ENCODE measurements at places on chromosomes 12 and 14.

DNA sequence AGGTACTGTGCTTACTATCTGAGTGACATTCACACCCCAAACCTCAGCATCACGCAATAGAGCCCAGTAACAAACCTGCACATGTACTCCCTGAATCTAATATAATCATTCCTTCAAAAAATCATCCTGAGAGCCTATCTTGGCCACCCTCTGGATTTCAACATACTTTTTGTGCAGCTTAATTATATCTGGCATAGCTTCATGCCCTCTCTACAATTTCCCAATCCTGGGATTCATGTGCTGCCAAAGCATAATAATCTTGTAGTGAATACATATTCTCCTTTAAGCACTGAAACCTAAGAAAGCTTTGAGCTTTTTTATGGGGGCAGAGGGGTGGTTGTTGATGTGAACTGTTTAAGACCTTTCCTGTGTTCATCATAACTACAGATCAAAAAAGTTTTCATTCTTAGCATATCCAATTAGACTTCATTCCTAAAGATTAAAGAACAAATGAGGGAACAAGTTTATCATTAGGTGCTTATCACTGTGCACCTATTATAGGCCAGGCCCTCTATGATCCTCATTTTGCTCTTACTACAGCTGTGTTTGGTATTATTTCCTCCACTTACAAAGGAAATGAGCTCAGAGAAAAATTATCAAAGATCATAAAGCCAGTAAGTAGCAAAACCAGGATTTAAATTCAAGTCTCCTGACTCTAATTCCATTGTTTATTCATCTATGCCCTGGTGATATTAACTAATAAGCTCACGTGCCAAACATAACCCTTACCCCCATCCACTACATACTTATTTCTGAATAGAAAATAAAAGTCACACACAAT lies 51.2 kb downstream of the SINHCAF start:
- no peak for DNase-seq

GRCh38 chr14:94974893-94975292 lies 182.4 kb downstream of the DICER1 start:
- DNase-seq: no peak

DNA sequence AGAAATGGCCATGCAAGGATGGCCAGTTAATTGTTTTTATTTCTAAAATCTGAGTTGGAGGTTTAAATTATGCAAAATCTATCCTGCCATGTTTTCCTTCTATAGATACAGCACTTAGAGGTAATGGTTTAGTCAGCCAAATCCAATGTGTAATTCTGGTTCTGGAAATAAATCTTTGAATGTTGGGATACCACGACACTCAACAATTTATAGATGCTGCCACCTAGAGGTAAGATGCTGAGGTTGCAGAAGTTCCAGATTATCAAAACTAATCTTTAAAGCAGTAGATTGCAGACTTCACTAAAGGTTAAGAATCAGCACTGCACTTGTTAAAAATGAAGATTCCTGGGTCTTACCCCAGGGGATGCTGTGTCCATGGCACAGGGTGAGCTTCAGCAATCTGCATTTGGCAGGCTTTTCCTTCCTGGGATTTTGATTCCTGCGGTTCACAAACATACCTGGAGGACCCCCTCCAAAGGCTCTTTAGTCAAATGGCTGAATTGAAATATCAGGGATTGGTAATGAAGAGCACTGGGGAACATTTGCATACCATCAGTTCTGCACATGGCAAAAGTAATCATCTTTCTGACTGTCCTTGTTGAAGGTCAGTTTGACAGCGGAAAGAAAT lies 53.4 kb upstream of the ANO4 start:
- DNase-seq: no peak

GRCh38 chr14:101825797-101826196 lies 64.3 kb downstream of the PPP2R5C start:
- DNase-seq: no peak

DNA sequence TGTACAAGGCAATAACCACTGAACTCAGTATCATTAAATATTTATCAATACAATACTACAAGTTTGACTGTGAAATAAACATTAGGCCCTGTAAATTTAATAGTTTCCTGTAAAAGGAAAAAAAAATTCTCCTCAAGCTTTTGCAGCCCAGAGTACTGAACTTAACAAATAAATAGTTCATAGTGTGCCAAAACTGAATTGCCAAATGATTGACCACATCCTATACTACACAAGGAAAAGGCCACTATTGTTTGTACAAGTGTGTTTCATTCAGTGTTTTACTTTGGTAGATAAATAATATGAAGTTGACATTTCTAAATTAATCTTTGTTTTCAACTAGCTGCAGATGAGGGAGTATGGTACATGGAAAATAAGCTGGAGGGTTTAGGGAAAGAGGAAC lies 379.6 kb downstream of the FLRT2 start:
- no peak for DNase-seq

DNA sequence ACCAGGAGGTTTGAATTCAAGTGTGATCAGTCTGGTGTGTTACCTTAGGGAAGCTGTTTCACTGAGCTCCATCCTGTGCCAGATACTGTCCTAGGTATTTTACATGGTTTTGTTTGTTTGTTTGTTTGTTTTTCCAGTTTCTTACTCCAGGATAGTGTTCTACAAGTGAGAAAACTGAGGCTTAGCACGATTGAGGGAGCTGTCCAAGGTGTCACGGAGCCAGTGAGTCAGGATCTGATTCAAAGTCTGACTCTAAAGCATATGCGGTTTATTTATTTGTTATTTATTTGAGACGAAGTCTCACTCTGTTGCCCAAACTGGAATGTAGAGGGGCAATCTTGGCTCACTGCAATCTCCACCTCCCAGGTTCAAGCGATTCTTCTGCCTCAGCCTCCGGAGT lies 79.7 kb upstream of the GNG2 start:
- DNase-seq: no peak

GRCh38 chr12:15599266-15600037 lies 189.7 kb downstream of the EPS8 start:
- no peak for DNase-seq

DNA sequence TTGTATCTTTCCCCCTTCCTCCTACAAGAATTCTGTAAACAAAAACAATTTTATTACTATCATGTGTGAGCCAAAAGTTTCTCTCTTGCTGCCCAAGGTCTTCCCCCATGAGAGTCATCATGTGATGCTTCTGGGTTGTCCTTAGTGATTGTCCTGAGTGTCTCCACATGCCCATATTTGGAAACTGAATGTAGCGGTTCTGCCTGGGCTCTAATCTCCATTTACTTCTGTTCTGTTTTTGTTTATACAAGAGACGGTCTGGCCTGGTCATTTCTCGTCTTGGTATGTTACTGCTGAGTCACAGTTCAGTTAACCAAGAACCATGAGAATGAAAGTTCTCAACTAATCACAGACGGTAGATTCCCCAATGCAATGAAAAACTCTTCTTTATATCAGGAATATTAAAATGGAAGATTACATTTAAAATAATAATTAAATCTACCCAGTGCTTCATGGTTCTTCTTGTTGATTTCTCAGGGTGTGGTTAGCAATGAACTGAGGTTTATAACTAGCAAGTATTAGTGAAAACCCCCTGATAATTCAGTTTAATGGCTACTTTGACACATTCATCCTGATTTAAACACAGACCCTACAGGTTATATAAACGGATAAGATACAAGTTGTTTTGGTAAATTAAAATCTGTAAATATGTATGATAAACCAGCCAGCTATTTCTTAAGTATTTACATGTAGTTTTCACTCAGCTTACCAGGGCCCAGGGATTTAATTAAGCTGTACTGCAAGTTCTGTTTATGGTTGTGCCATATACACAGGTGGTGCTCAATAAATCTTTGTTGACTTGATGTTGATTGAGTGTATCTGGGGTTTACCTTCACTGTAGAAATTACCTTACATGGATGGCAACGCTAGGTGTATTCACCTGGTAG lies 81.1 kb downstream of the PELI2 start:
- no peak for DNase-seq

DNA sequence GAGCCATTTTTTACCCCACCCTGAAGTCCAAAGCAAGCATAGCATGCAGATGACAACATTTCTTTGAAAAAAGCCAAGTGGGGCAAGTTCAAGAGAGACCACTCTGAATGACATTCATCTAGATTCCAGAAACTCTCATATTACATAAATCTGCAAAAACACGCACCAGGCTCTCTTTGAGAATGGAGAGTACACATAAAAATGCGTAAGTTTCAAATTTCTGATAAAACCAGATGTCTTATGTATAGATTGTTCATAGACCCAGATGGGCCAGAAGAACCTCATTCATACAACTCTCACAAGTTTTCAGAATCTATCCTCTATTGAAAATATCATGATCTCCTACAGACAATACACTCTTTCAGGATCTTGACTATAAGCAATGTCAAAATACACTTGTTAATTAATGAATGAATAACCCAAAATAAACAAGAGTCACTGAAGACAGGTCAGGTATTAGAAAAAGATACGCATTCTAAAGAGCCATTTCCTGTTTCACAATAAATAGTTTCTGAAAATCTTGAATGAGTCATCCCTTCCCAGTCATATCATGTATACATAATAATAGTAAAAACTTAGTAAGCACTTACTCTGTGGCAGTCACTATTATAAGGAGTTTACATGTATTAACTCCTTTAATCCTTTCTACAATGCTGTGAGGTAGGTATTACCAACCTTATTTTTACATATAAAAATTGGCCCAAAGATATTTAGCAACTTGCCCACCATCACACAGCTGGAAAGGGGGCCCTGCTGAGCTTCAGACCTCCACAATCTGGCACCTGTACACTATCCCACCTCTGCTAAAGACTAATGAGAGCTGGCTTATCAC lies 72.0 kb downstream of the PPP2R5E start:
- DNase-seq: no peak

DNA sequence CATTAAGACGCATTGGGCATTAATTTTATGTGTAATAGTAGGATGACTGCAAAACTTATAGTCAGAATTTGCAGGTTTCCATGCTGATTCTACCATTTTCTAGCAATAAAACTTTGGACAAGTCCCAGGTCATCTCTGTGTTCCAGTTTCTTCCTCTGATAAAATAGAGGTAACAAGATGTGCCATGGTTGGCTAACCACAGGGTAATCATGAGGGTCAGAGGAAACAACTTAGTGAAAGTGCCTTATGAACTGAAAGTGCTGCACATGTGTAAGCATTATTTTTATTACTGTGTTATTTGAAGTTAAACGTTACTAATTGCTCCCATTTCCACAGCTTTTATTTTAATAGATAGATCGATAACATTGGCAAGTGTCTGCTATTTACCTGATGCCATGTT lies 21.1 kb downstream of the SMCO2 start:
- DNase-seq: no peak

DNA sequence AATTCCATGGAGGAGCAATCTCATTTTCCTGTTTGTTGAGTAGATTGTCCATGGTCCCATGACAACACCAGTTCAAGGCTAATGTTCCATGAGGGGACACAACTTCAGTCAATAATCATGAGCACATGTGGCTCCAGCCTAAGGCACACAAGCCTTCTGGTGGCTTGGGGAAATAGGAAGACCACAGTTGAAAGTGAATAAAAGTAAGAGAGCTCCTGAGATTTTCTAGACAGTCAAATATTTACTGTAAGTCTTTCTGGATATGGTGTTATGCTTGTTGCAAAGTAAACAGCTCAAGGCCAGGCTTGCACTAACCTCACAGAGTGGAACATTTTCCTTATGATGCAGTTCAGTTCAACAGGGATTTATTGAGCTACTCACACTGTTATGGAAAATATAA lies 206.9 kb upstream of the SLC38A2 start:
- no peak for DNase-seq

GRCh38 chr14:68789821-68790643 lies 2.8 kb downstream of the ZFP36L1 start:
- no peak for DNase-seq

GRCh38 chr14:104972301-104973134 lies 5.7 kb downstream of the AHNAK2 start:
- DNase-seq: no peak

DNA sequence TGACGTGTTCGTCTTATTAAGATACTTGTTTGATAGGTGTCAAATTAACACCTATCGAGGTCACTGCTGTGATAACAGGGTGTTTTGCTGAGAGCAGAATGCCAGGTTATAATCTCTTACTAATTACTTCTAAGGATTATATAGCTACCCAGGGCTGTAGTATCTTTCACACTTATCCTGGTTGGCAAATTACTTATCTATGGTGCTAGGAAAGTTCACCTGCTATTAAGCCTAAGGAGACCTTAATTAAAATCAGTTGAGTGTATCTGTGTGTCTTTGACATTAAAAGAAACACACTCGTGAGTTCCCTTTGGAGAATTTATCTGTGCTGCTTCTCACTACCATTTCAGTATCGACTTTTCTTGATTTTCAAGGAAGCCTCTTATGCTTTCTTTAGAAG lies 301.6 kb upstream of the SLC16A7 start:
- no peak for DNase-seq

DNA sequence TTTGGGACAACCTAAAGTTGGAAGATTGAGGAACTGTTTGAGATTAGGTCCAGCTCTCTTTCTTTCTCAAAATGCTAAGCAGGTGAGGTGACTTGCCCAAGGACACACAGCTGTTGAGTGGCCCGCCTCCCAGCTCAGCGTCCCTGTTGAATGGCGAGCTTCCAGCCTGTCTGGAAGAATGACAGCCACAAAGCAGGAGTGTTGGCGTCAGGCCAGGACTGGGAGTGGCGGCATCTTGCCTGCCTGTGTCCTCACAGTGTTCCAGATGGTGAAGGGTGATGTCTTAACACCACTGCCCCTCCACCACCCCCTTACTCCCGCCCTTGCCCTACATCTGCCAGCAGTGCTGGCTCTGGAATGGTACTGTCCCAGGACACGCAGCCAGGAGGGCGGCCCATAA lies 4.4 kb upstream of the CEBPE start:
- no peak for DNase-seq

- DNase-seq: no peak
These were observed 8.8 kb downstream of the SMOC1 start for GRCh38 chr14:69887740-69888657.

DNA sequence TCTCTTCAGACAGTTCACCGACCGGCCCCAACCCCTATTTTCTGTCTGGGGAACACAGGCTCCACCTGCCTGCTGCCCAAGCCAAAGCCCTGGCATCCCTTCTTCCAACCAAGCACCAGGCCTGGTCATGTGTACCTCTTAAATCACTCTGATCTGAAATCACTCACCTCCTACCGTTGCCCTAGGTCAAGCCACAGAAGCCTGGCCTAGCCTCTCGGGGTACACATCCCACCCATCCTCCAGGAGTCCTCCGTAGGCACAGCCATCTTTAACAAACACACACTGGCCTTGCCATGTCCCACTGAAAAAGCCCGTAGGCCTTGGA lies 81.8 kb downstream of the IRF2BPL start:
- DNase-seq: no peak

DNA sequence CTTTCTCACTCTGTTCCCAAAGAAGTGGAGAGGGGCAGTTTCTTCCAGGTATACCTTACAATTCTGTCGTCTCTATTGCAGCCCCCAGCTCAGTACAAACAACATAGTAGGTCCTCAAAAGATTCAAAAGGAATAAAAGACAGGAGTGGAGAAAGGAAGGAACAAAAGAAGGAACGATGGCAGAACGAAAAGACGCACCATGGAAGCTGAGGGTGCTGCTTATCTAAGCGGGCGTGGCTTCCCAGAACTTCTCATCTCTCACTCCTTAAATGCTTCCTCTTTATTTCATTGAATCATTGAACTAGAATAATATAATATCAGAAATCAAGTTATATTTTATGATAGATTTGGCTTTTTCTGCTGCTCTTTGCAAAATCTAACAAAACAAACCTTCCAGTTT lies 13.7 kb upstream of the LTA4H start:
- no peak for DNase-seq

- no peak for DNase-seq
These were observed 164.6 kb downstream of the TMEM117 start for GRCh38 chr12:44000309-44000952.

GRCh38 chr12:119936705-119937311 lies 52.2 kb upstream of the BICDL1 start:
- DNase-seq: no peak
